ENCODE measurements at places on chromosomes 3 and 15.

- no peak for DNase-seq
These were observed 1071.6 kb downstream of the PLOD2 start for GRCh38 chr3:145089337-145089736.

- DNase-seq = no peak
These were observed 448.6 kb upstream of the CBLB start for GRCh38 chr3:106317141-106318055.

DNA sequence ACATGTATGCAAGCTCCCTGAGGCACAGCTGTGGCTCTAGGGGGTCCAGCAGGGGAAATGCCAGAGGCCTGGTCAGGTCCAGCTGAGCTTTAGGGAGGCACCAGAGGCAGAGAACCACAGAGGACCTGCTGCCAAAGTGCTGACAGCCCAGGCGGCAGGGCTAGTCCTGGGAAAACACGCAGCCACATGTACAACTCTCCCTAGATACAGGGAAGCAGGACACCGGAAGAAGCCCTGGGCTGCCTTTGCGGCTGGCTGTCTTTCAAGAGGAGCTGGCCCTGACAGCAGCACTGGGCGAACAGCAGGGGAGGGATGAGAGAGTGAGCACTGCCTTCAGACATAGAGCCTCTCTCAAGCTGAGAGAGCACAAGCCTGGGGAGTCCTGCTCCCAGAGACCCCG lies 40.7 kb downstream of the RFT1 start:
- no peak for DNase-seq

DNA sequence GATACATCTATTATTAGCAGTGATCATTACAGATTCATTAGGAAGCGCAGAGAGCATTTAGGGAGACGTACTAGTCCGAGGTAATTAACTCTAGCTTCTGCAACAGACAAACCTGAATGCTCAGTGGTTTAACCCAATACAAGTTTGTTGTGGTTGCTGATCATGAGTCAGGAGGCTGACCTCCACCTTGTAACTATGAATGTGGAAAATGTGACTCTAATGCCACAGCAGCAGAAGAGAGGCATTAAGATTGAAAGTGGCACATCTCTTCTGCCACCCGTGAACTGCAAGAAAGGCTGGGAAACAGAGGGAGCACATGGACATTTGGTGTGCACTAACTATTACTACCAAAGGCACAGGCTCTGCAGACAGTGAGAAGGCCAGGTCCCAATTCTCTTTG lies 71.2 kb upstream of the C3orf80 start:
- peak; percentile 15 for DNase-seq

GRCh38 chr3:148992027-148992634 lies 791 bp downstream of the GYG1 start:
- DNase-seq = peak; percentile 27

GRCh38 chr3:49269443-49270155 lies 7.4 kb downstream of the C3orf62 start:
- DNase-seq = no peak

GRCh38 chr15:72065801-72066200 lies 52.1 kb downstream of the MYO9A start:
- no peak for DNase-seq

GRCh38 chr3:156293566-156293965 lies 173.2 kb downstream of the KCNAB1 start:
- DNase-seq = no peak

Measured in activated CD4-positive, alpha-beta T cell treated with anti-CD3 and anti-CD28 coated beads, Interleukin-2, Interleukin-4, amounts not matched to agents 100 ng/mL and 50 ng/mL, durations not matched to agents 16 hours and 8 hours (primary cell).